ENCODE measurements at places on chromosomes 7 and 10. TPM values are rescaled to one million over a fixed set of nuclear protein-coding genes. Genes with fewer than 3 reads are reported as not detected.

VIPR2 gene
- total RNA-seq: 0.50 TPM

CDCA7L gene
- total RNA-seq: 86.9 TPM

RSPH10B gene
- total RNA-seq: 0.19 TPM

SUN3 gene
- total RNA-seq: not detected

CALCR gene
- total RNA-seq: not detected
